ENCODE measurements at places on chromosomes 2 and 18.

GRCh38 chr2:136222862-136223261, 104.9 kb upstream of the CXCR4 start:
- DNase-seq = no peak

GRCh38 chr2:68342470-68342869, 22.6 kb upstream of the PLEK start:
- DNase-seq = no peak

DNA sequence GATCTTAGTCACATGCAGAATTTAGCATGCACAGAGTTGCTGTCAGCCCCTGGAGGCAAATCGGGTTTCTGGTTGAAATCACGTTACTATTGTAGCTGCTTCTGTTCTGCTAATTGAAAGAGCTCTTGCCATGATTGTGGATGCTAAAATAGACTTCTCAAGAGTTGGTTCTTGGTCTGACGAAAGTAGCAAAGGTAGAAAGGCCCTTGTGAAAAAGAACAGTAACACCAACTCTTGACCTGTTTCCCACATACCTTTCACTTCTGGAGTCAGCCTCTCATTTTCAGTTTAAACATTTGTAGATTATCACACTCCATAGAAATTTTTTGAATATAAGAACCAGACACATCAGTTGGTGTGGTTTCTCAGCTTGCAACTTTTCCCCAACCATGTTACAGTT, 110.0 kb upstream of the EPB41L3 start:
- DNase-seq = no peak

GRCh38 chr2:41723526-41723925, 324.3 kb upstream of the PKDCC start:
- DNase-seq = no peak

- no peak for DNase-seq
These were observed 83.6 kb downstream of the CDC42EP3 start for GRCh38 chr2:37587817-37588216.
